Progenitor cell of endocrine pancreas (in vitro differentiated cells): ENCODE measurements at places on chromosomes 1 and 21. TPM values are rescaled to one million over a fixed set of nuclear protein-coding genes. Genes with fewer than 3 reads are reported as not detected.

Gene NEGR1
- total RNA-seq, result 1.6 and 3.1 TPM in 2 replicates

Gene LEFTY1
- 22.9 and 26.0 TPM in 2 replicates for total RNA-seq

- DNase-seq, result no peak
These were observed 9.1 kb upstream of the C1orf159 start for GRCh38 chr1:1124786-1125642.

GRCh38 chr1:113786069-113786468 is 26.2 kb downstream of the RSBN1 start:
- DNase-seq, result no peak

GRCh38 chr21:31135531-31136184 is 97.4 kb upstream of the KRTAP19-8 start:
- no peak for DNase-seq

- DNase-seq, result no peak
These were observed 229.7 kb downstream of the C1orf94 start for GRCh38 chr1:34406377-34406776.

Gene KRTAP21-2
- not detected in 2 replicates for total RNA-seq

GRCh38 chr1:11681071-11681771 is at the start of gene MAD2L2:
Gene MAD2L2, minus strand, starts transcription at chr1:11681148. Its CDS starts 547 bp downstream, at chr1:11680601.
- DNase-seq, result peak; percentile 54

Gene PYGO2
- 49.1 and 52.7 TPM in 2 replicates for total RNA-seq

Gene CR2
- 0.17 and 0.24 TPM in 2 replicates for total RNA-seq

- no peak for DNase-seq
These were observed 286.1 kb downstream of the DPYD start for GRCh38 chr1:97634758-97635157.

Gene UTS2
- total RNA-seq, result not detected in 2 replicates

- no peak for DNase-seq
These were observed 17.1 kb upstream of the XPR1 start for GRCh38 chr1:180614730-180615129.

- DNase-seq, result no peak
These were observed 41.5 kb upstream of the DUSP10 start for GRCh38 chr1:221783437-221783836.

DNA sequence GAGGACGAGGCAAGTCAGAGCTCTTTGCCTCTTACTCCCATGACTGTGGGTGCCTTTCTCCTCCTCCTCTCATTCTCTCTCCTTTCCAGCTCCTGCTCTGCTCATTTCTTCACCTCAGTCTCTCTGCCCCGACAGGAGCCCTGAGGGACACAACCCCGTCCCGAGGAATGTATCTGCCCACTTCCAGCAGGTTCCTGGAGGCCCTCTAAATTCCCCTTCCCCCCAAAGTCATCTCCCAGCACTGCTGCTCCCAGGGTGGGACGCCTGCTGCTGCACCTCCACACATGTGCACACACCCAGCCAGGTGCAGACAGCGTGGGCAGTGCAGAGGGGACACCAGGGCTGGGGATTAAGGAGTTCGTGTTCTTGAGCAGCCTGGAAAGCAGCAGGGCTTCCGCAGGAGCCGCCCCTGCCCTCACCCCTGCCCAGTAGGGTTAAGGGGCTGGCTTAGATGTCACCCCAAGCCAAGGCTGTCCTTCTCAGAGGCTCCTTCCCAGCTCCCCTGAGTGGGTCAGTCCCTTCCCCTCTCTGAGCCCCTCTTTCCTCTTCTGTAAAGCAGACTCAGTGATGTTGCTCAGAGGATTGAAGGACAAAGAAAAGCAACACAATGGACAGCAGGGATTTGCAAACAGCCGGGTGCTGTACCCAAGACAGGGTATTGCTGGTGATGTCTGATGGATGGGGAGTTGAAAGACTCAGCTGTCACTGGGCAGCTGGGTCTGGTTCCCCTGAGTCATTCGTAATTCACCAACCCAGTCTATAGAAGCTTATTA is 346.0 kb downstream of the MATN1 start:
- no peak for DNase-seq

DNA sequence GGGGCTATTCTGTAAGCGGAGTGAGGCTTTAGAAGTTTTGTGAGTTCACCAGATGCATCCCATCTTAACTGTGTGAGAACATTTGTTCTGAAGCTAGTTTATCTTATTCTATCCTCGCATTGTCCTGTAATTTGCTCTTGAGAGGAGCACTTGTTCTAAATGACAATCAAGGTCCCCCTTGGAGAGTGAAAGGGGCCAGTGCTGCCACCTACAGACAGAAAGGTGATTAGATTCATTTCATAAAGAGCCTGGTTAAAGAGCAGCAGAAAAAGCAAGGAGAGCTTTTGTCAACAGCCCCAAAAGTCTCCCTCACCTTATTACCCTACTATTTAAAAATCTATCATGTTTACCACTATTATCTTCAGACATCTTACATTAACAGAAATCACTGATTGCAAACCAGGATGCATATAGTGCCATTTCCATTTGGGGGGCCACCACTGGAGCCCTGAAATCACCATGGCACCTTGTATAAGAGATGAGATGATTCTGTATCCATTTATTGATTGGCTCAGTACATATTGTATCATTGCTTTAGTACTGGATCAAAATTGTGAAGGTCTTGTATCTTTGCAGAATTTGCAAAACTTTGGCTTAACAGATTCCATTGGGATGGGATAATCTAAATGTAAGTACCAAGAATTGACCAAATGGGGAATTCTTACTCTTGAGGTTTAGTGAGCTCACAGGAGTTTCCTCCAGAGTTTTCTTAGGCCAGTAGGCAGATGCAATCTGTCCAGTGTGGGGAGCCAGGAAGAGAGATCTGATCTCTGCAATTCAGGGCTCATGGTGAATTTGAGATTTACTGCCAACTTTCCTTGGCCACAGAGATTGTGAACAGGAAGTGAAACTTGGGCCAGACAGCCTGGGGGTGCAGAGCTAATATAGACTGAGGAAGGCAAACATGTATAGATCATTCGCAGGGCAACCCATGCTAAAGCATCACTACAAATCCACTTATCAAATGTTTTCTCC is 64.3 kb upstream of the TRABD2B start:
- peak; percentile 41 for DNase-seq

Gene NPR1
- 0.41 and 0.51 TPM in 2 replicates for total RNA-seq

DNA sequence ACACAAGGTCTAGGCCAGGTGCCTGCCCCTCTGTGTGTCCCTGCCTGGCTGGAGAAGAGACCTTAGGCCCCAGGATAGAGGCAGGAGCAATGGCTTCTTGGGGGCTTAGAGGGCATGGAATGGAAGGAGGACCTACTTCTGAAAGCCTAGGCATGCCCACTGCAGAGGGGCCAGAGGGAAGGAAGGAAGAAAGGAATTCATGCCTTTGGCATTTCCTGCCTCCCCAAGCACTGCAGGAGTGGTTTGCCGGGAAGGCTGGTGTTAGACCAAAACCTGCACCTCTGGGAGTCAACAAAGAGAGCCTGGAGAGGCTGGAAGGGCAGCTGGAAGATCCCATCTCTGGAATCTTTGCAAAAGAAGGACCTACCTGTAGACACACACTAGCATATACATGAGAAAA is 50.7 kb upstream of the KCNE2 start:
- DNase-seq, result no peak

GRCh38 chr1:8517661-8518489 is 200.0 kb downstream of the SLC45A1 start:
- DNase-seq, result no peak

DNA sequence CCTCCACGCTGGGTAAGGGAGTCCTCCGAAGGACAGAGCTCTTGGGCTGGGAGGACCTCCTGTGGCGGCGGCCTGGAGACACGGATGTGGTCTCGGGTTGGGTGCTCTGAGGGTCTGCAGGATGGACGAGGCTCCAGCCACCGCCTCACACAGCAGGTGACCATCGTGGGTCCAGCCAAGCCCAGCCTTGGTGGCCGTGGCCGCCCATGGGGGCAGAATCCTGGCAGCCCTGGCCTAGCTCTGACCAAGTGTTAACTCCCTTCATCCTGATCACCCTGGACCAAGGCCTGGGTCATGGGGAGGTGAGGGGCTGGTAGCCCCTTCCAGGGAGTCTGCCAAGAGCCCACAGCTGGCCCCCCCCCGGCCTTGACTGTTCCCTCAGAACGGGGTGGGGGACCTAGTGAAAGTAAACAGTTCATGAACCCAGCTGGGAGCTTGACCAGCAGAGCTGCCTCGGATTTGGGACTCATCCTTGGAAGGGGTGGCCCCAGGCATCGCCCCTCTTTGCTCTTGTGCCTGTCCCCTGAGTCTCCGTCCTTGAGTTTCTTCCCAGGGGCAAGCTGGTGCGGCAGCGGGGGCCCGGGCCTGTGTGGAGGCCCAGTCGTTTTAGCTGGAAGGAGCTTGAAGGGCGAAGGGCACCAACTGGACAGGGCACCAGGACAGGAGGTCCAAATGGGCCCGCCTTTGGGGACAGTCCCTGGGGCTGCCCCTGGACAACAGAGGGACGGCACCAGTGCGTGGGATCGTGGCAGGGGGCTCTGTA is 17.8 kb downstream of the ARHGEF16 start:
- DNase-seq, result no peak

DNA sequence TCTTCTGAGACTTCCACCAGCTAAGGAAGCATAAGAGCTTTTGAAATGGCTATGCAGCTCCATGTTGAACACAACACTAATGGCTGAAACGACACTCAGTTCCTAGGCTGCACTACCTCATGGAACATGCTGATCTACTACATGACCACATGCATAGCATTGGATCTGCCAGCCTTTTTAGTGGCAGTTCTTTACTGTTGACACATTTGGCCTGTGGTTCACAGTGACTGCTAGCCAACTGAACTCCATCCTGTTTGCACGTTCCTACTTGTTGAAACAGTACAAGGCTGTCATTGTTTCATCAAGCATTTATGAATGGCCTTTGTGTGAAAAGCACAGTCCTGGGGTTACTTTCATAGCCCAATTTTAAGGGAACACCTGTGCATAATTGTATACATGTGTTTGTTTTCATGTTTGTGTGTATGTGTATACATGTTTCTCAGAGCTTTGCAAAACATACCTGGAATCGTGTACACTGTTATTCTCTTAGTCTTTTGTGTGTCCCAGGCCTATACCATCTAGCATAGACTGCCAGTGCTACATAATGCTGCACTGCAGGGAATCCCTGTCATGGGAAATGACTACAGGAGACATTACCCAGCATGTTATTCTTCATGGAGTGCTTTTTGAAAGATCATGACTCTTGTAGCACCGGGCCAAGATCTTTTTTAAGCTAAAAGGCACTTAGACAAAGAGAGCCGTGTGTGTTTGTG is 179.6 kb upstream of the ESRRG start:
- DNase-seq, result no peak
